NK-92 treated with Interleukin-12 subunit alpha and Interleukin-12 subunit beta, amount 100 ng/mL, for 24 hours (cell line): ENCODE measurements at places on chromosomes 5 and 9.

- no peak for DNase-seq
Observed at GRCh38 chr5:124206540-124206939, 539.9 kb downstream of the ZNF608 start.

- DNase-seq, result no peak
Observed at GRCh38 chr5:145540375-145540774, 294.8 kb downstream of the PRELID2 start.

DNA sequence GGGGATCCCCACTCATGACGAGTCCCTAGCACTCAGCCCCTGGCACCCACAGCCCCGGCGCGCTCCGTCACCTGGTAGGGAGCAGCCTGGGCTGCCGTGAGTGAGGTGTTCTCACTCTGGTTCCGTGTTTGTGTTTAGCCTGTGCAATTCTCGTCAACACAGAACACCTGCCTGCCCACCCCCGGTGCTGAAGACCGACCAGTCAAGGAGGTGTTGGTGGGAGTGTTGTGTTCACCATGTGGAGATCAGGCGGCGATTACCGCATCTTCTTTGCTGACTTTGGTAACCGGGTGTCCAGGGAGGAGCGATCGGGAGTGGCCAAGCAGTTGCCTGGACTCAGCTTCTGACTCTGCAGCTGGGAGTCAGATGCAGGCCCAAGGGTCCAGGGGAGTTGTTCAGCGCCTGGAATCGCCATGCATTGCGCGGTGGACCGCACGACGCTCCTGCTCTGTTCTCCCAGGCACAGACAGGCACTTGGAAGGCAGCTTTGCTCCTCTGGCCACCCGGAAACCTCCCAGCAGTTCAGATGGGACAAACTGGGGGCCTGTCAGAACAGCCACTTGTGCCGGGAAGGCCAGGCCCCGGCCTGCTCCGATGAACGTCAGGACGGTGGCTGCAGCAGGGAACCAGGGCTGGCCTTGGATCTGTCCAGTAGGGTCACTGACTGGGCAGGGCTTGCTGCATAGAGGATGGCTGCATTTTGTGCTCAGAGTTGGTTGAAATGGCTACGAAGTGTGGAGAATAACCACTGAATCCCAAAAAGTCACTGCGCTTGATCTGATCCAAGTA lies 28.2 kb downstream of the EXOC3 start:
- DNase-seq, result no peak

DNA sequence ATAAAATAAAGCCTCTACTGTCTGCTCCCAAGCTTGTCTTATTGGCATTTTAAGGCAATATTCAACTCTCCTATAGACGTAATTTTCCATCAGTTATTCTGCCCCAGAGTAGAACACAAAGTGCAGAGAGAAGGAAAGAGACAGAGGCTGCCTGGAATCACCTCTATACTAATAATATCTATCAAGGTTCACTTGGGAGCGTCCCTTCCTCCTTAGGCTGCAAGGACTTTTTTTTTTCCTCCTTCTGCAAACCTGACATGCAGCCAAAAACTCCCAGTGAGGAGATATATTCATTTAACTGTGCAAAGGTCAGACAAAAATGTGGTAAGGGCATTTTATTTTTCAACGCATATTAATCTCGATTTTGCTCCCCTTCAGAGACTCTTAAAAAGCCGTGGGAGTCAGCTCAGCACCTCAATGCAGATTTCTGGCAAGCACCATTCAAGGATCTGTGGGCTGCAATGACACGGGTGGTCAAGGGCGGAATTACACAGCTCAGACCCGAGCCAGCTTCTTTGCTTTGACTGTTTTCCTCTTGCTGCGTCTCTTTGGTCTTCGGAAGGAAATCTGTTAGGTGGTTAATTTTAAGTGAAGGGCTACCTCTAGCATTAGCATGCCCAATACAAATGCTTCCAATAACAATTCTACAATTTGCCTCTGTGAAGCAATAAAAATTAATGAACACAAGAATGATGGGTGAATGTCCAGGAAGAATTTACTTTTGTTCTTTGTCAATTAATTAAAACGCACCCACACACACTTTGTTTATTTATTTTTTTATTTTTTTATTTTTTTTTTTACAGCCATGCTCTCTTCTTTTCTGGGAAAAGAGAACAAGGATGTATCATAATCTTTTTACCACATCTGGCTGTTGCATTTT lies 587.7 kb upstream of the GRAMD2B start:
- no peak for DNase-seq

GRCh38 chr5:121987052-121987684 lies 25.4 kb downstream of the SRFBP1 start:
- DNase-seq, result no peak

DNA sequence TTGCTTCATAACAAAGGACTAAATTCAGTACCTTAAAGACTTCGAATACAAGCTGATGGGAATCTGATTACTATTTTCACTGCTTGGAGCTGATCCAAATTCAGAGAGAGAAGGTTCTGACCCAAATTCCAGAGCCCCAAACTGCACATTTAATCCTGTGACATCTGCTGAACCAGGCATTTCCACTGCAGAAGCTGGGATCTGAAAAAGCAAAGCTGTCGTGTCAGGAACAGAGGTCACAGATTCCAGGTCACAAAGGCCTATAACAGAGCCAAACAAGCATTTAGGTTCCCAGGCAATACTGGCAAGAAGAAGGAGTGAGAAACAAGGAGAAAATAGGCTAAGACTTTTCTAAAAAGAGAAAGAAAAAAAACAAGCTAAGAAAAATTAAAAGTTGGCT lies 105.3 kb downstream of the UBAP2 start:
- no peak for DNase-seq

DNA sequence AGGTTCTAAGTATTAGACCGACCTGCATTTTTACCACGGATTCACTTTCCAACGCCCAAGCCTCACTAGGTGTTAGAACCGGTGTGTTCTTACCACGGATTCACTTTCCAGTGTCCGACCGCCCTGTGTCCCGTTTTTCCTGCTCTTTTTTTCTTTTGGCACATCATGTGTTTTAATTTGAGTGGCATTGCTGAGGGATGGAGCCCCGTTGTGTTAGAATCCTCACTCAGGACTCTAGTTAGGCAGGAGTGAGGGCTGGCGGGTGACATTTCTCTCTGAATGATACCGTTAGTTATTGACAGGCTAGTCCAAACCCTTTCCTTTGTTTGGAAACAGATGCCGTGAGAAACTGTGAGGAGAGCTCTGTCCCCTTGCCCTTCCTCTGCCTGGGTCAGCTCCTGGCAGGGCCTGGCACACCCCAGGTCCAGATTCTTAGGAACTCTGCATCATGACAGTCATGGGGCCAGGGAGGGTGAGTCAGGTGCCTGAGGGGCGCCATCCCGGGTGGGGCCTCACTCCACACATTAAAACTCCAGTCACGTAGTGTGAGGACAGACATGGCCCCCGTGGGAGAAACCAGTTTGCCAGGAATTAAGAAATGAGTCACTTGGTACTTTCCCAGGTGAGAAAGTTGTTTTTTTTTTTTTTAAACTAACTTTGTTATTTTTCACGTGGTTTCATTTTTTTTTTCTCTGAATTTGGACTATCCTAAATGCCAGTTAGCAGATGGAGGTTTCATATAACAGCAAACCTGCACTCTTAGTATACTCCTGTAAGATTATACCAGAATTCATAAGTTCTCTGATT lies 15.8 kb downstream of the EXOC3 start:
- no peak for DNase-seq

- DNase-seq, result no peak
Observed at GRCh38 chr5:93422652-93423280, 158.3 kb downstream of the NR2F1-AS1 start.

DNA sequence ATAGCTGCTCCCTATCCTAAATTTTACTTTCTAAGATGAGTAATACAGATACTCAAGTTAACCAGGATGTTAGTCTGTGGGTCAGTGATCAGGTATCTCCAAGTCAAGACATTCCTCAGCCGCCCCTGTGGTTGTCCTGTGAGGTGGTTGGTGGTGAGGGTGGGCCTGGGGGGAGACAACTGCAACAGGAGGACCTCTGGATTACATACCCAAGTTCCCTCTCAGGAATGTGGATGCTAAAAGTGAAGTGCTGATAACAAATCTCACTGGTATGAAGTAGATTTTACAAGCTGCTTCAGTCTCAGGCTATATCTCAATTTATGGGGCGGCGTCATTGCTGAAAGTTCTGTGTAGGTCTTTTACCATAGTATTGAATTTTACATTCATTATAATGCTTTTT lies 38.3 kb downstream of the SLC1A3 start:
- DNase-seq, result no peak

- no peak for DNase-seq
Observed at GRCh38 chr5:37146896-37147295, 102.3 kb downstream of the CPLANE1 start.

DNA sequence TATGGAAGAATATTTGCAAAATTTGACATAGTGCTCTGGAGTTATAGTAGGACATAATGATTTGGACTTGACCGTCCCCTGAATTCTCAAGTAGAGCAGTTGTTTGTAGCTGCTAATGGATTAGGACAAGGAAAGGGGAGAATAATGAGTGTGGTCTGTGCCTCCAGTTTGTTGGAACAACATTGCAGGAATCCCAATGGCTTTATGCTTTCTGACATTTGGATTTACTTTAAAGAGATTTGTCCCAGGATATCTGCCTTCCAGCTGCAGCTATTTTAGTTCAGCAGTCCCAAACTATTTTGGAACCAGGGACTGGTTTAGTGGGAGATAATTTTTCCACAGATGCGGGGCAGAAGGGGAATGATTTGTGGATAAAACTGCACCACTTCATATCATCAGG lies 648.2 kb downstream of the SLCO4C1 start:
- no peak for DNase-seq

DNA sequence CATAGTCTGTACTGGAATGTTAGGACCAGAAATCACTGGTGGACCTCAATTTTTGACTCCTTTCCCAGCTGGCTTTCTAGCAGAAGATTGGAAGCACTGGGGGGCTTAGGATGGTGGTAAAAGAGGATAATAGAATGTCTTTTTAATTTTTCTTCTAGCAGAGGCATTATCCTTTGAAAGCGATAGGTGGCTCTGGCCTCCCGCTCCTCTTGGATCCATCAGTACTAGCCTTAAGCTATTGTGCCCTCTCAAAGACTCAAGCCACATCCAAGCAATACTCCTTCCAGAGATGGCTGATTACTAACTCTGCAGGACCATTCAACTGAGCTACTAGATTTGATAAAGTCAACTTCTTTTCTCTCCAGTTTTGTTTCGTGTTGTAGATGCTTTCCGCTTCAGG lies 610.6 kb downstream of the CDH12 start:
- no peak for DNase-seq

GRCh38 chr5:109089191-109089590 lies 320.6 kb downstream of the PJA2 start:
- no peak for DNase-seq

DNA sequence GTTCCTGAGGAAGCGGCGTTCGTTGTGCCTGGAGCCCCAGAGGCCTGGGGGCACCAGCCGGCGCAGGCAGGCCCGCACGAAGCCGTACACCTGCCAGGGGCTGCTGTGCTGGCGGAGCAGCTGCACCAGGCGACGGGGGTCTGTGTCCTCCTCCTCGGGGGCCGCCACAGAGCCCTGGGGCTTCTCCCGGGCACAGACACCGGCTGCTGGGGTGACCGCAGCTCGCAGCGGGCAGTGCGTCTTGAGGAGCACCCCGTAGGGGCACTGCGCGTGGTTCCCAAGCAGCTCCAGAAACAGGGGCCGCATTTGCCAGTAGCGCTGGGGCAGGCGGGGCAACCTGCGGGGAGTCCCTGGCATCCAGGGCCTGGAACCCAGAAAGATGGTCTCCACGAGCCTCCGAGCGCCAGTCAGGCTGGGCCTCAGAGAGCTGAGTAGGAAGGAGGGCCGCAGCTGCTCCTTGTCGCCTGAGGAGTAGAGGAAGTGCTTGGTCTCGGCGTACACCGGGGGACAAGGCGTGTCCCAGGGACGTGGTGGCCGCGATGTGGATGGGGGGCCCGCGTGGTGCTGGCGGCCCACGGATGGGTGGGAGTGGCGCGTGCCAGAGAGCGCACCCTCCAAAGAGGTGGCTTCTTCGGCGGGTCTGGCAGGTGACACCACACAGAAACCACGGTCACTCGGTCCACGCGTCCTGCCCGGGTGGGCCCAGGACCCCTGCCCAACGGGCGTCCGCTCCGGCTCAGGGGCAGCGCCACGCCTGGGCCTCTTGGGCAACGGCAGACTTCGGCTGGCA lies 1.3 kb downstream of the TERT start:
- no peak for DNase-seq

DNA sequence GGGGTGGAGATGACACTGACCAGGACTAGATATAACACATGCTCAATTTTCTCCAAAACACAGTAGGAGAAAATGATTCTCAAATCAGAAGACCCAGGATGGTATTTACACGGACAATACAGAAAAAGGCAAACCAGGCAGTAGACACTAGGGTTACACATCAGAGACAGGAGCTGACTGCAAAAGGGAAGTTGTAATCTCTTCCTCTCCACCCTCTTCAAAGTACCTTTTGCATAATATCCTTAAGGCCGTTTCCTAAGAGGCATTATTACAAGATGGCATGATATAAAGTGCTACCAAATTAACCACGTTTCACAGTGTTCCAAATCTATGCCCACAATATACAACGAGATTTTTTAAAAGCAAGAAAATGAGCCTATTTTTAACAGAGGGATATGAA lies 39.2 kb downstream of the YIPF5 start:
- no peak for DNase-seq

DNA sequence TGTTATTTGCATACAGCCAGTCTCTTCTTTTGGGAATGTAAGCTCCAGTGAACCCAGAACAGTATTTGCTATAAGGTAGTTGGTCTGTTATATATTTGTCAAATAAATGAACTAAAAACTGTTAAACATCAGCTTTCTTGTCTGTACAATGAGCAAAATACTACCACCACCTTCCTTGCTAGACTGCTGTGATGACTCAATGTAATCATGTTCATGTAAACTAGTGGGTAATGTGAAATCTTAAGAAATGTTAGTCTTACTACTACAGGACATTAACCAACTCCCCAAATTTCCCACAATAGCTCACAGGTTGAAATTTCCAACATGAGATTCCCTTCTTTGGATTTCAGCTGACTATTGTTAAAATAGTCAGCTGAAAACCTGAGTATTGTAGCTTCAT lies 176.1 kb downstream of the TRPM3 start:
- DNase-seq, result no peak

- no peak for DNase-seq
Observed at GRCh38 chr5:61969347-61969746, 336.7 kb upstream of the KIF2A start.

- DNase-seq, result no peak
Observed at GRCh38 chr5:1860949-1861348, 21.8 kb downstream of the IRX4 start.

- DNase-seq, result no peak
Observed at GRCh38 chr5:111960476-111961215, 203.7 kb upstream of the NREP start.
